Glomerular endothelial cell (primary cell): ENCODE measurements at places on chromosomes 13 and 19.

GRCh38 chr13:86446311-86446710 is 647.1 kb upstream of the SLITRK6 start:
- DNase-seq: no peak

DNA sequence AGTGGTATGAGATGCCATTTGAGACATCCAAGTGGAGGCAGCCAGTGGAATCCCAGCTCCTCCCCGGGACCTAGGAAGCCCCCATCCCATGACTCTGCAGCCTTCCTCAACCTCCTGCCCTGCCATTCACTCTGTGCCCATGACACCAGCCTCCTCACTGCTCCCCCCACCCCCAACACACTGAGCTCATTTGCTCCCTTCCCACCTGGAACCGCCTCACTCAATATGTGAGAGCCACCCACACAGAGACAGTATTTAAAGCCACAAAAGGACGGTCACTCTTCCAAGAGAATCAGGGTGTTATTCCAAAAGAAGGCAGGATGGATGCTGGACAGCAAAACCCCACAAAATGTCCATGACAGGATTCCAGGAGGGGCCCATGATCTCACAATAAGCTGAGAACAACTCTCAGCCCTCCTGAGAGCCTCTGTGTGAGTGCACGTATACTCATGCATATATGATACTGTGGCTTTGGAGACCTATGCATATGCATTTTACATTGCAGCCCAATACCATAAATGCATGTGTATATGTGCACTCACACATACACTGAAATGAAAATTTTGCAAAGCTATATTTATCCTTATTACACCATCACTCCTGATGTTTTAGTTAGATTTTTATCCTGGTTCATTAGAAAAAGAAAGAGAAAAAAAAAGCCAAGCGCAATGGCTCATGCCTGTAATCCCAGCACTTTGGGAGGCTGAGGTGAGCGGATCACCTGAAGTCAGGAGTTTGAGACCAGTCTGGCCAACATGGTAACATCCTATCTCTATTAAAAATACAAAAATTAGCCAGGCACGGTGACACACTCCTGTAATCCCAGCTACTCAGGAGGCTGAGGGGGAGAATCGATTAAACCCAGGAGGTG is 10.8 kb upstream of the RANBP3 start:
- no peak for DNase-seq

DNA sequence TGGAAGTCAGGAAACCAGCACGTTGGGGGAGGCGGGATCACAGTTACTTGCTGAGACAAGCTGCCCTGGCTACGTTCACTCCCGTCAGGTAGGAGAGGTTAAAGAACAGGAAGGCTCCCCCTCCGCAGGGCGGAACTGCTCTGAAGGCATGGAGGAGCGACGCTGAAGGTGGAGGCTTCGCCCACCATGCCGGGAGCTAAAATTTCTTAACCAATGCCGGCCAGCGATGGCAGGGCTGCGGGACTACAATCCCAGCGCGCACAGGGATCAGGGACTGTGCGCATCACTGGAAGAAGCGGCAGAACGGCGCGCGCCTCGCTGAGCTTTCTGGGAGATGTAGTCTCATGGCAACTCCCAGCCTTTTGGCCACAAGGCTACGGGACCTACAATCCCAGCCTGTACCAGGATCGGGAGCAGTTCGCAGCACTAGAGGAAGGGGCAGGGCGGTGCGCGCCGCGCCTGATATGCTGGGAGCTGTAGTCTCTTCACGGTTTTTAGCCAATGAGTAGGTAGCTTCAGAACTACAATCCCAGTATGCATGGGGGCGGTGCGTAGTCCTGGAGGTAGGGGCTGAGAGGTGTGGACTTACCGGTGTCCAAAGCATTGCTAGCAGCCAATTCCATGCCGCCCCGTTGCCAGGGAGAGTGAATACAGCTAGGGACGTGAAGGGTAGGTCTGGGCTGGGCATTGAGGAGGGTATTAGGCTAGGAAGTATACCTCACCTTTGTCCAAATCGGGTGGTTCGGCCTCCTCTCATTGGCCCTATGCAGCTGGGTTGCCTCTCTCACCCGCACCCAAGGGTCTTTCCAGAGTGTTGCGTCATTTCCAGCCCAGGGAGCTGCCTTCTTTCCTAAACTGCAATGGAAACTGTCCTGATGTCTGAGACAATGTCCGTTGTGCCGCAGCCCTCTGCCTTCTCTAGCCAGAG is 12.8 kb upstream of the ZNF682 start:
- DNase-seq: peak; percentile 55

GRCh38 chr13:43661161-43661830 is 125.5 kb downstream of the ENOX1 start:
- no peak for DNase-seq

GRCh38 chr13:29846475-29847256 is 3.8 kb downstream of the UBL3 start:
- no peak for DNase-seq

DNA sequence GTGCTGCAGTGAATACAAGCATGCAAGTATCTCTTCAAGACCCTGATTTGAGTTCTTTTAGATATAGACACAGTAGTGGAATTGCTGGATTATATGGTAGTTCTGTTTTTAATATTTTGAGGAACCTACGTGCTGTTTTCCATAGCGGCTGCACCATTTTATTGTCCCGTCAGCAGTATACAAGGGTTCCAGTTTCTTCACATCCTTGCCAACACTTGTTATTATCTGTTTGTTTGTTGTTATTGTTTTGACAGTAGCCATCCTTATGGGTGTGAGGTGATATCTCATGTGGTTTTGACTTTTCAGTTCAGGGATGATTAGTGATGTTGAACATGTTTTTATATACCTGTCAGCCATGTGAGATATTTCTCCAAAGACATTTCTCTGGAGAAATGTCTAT is 53.2 kb downstream of the TNFRSF19 start:
- no peak for DNase-seq

GRCh38 chr19:13986348-13986904 is 19.7 kb downstream of the RFX1 start:
- peak; percentile 42 for DNase-seq

DNA sequence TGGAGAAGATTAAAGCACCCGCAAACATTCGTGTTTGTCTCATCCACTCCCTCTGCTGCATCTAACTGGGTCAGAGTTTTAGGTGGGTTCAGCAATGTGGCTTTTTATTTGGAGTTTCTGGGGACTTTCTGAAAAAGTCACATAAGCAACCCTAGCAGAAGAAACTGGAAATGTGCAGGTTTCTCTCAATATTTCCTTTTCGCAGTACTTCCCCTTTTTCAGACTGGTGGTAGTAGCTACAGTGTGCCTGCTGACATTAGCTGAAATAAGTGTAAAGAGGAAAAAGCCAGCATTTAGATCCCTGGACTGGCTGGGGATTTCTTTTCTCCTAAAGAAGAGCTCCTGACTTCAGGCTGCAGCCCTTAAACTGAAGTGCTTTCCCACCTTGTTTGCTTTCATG is 15.9 kb upstream of the OLFM4 start:
- no peak for DNase-seq

- no peak for DNase-seq
Observed at GRCh38 chr19:3360421-3361383, 5.7 kb upstream of the NFIC start.

GRCh38 chr13:50794226-50794625 is 49.3 kb downstream of the DLEU7 start:
- no peak for DNase-seq
